ENCODE measurements at places on chromosomes 2 and 18.
A peak's percentile ranks its signal among the peaks of the same experiment; 100 is the strongest.

- peak; percentile 69 for DNase-seq
These were observed 221.9 kb upstream of the RBBP8 start for GRCh38 chr18:22711192-22711685.

GRCh38 chr2:140528982-140529381, 1601.8 kb downstream of the LRP1B start:
- DNase-seq, result peak; percentile 18

DNA sequence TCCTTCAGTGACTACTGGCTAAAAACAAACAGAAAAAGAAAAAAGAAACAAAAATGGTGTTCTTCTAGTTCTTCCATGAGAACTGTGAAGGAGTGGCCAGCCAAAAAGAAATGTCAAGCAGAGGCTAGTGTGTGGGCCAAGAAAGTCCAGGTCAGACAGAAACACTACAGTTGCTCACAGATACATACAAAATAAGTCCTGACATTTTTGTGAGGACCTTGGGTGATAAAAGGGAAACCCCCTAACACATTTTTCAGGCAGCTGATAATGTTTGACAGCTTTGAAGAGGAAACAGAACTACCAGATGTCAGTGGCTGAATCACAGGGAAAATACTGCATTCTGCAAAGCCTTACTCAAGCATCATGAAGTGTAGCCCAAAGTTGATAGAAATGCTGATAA, 28.1 kb downstream of the ARHGAP25 start:
- no peak for DNase-seq

DNA sequence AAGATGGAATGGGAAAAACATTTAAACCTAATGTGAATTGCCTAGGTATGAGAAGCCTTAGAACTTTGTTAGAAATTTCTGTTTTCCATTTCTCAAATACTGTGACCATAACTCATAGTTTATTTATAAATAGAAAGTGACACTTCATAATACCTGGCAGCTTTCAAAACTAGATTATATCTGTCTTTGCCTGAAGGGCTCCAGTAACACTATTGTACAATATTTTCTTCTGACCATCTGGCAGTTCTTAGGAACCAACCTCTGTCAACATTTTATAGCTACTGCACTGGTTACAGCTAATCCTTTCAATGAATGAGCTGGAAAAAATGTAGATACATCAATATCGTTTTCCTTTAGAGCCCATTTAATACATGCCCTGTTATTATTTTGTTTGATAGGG, 237.4 kb downstream of the CAMKMT start:
- DNase-seq, result no peak

GRCh38 chr2:185245216-185245615, 493.4 kb upstream of the FSIP2 start:
- DNase-seq, result peak; percentile 3

DNA sequence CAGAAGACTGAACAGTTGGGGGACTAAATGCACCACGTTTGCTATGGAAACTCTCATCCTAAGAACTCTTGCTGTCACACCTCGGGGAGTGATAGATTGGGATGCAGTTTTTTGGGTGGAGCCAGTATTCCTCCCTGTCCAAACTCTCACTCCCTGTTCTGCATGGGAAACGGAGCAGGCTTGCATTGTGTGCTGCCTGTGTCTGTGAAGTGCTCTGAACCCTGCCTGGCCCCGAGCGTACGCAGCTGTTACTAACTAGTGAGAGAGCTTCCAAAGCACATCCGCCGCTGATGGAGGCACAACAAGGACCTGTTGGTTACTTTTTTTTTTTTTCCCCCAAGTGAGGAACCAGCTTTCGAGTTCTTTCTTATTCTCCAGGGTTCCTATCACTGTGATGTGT, 195.5 kb downstream of the ANAPC1 start:
- DNase-seq, result no peak

All from HT1080 (cell line).